ENCODE measurements at places on chromosomes 4 and X.
A peak's percentile ranks its signal among the peaks of the same experiment; 100 is the strongest.

- no peak for DNase-seq
These were observed 69.8 kb upstream of the AMOT start for GRCh38 chrX:112910418-112910817.

- no peak for DNase-seq
These were observed 36.7 kb upstream of the FBXW7 start for GRCh38 chr4:152572417-152573086.

GRCh38 chr4:174358829-174359228, 75.1 kb downstream of the CEP44 start:
- no peak for DNase-seq

- DNase-seq = no peak
These were observed 142.6 kb downstream of the EGF start for GRCh38 chr4:110055158-110055768.

- DNase-seq = no peak
These were observed 31.5 kb downstream of the TEC start for GRCh38 chr4:48237996-48238645.

DNA sequence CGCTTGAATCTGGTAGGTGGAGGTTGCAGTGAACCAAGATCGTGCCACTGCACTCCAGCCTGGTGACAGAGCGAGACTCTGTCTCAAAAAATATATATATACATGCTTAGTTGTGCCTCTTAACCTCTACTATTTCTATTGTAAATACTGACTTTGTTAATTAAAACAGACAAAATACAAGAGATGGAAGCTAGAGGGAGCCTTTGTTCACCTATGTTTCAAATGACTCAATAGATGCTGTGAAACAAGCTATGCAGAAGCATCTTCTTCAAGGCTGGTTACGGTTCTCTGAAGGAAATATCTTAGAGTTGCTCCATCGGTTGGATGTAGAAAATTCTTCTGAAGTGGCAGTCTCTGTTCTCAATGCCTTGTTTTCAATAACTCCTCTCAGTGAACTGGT, 6.2 kb downstream of the NCAPG start:
- no peak for DNase-seq

DNA sequence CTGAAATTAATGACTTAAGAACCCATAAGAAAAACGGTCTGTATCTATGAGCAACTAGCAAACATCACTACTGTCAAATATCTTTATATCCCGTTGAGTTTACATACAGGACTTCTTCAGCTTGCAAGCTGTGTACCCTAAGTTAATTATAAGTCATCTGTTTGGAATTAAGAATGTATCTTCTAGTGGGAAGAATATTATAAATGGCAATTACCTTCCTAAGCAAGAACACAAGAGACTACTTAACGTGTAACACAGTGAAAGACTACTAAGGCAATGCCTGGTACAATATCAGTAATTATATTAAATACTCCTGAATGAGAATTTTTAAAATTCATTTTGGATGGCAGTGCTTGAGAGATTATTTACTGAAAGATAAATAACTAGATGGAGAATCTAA, 58.5 kb downstream of the ADGRA3 start:
- DNase-seq = no peak

DNA sequence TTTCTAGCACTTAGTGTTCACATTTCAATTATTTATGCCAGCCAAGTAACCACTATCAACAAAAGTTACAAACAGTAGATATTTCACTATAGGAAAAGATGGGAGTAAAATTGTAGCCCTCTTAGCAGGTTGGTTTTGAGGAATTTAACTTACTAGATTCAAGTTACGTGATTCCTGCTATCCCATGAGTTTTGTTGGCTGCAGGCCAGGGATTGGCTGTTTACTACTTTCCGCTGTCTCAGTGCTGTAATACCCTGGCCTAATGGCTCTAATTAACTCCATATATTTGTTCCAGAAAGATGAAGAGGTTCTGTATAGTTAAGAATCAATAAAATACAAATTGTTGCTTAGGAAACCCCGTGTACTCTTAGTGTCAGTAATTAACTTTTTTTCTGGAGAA, 55.5 kb upstream of the MAGED1 start:
- DNase-seq = no peak

- no peak for DNase-seq
These were observed 9.9 kb downstream of the USP9X start for GRCh38 chrX:41095174-41095573.

- DNase-seq = no peak
These were observed 45.9 kb downstream of the ADGRL3 start for GRCh38 chr4:61246034-61246433.

GRCh38 chr4:173698557-173699262, 168.7 kb upstream of the HAND2 start:
- DNase-seq = no peak

- no peak for DNase-seq
These were observed 39.6 kb upstream of the DIPK2B start for GRCh38 chrX:45240301-45240700.

DNA sequence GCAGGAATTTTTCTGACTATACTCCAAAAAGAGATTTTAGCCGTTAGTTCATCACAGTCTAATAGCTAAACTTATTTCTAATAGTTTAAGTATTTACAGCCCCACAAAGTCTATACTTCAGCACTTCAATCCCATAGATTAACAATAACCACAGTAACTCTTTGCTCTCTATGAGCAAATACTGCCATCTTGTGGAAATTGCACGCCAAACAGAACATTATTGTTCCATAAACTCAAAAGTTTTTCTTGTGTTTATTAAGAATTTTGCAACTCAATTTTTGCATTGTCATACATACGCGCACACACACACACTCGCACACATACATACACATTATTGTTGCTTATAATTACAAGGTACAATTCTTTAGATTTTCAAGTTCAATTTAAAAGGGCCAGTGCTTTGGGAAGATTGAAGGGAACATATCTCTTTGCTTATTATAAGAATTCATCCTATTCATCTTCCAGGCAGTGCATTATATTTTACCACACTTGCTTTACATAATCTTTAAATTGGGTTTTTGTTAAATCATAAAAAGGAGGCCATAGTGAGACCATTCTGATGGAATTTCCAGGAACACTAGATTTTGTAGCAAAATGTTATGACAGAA, 63.8 kb upstream of the ATOH1 start:
- no peak for DNase-seq

GRCh38 chrX:115696039-115696438, 135.1 kb downstream of the PLS3 start:
- no peak for DNase-seq

GRCh38 chr4:78002260-78002659, 54.9 kb upstream of the FRAS1 start:
- DNase-seq = no peak

GRCh38 chr4:105356194-105356593, 117.7 kb downstream of the PPA2 start:
- DNase-seq = no peak

GRCh38 chrX:122220644-122221373, 963.3 kb upstream of the GRIA3 start:
- no peak for DNase-seq

- no peak for DNase-seq
These were observed 111.3 kb downstream of the ARHGAP10 start for GRCh38 chr4:147843162-147843561.

DNA sequence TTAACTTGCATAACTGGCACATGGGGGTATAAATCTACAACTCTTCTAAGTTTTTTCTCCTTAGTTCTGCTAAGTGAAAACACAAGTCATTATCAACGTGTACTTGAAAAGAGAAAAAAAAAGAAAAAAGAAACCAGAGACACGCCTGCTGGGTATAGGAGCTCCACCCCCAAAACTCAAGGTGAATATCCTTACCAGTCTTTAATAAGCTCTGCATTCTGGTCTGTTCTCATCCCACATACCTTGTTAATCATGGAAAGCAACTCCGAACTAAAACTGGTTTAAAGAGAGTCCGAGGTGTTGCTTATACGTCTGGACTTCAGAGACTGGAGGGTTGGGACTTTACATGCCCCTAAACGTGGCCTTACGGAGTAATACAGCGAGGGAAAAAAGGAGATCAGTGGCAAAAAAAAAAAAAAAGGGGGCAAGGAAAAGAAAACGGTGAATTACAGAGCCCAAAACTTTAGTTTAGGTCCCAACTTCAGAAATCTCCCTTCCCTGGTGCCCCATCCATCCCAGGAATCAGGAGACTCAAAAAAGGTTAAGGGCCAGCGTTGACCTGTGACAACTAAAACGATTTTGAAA, 1.0 kb downstream of the PGRMC2 start:
- DNase-seq = no peak

- no peak for DNase-seq
These were observed 497.9 kb upstream of the MAGEB18 start for GRCh38 chrX:25640276-25640675.

- no peak for DNase-seq
These were observed 12.6 kb downstream of the DCLK2 start for GRCh38 chr4:150090836-150091235.

DNA sequence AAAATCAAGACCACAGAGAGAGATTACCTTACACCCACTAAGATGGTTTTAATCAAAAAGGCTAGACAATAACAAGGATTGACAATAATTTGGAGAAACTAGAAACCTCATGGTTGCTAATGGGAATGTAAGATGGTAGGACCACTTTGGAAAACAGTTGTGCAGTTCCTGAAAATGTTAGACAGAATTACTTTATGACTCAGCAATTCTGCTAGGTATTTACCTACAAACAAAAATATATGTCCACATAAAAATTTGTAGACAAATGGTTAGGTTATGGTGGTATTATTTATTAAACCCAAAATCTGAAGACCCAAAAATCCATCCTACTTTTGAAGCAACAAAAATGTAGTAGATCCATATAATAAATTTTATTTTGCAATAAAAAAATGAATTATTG, 1027.0 kb upstream of the ADGRL3 start:
- DNase-seq = no peak

GRCh38 chrX:40524423-40524822, 56.3 kb upstream of the ATP6AP2 start:
- DNase-seq = no peak

GRCh38 chrX:45711231-45711630, 510.6 kb upstream of the DIPK2B start:
- no peak for DNase-seq

DNA sequence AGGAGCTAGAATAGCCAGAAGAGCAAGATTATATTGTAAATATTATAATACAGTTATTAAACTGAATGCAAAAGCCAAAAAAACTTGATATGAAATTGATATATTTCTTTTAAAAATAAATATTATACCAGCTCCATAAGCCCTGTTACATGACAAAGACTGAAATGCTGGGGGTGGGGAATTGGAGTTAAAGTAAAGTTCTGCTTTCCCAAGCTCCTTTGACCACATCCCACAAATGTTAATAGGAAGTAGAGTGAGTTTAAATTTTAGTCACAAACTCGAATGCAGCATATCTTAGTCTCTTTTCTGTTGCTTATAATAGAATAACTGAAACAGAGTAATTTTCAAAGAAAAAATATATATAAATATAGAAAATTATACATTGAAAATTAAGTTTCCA, 46.9 kb upstream of the NFKB1 start:
- DNase-seq = no peak

DNA sequence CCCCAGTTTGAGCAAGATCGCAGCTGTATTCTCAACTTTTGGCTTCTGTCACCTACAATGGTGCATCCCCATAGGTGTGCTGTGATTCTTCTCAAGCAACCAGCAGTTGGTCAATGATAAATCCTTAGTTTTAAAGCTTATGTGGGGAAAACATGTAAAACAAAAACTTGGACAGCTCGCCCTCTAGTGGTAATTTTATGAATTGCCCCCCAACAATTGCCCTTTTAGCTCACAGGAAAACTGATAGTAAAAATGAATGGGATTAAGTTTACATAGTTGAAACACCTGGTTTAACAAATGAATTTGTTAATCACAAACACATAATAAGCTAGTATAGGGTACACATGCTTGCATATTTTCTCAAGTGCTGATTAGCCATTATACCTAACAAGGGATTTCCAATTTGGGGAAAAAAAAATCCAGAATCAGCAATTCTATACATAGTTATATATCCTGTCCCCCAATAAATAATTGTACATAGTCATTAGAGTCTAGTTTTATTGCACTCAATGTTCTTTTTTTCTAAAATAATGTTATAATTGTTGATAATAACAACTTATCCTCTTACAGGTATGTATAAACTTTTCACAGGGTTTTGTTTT, 30.1 kb downstream of the TEX13A start:
- DNase-seq = no peak

DNA sequence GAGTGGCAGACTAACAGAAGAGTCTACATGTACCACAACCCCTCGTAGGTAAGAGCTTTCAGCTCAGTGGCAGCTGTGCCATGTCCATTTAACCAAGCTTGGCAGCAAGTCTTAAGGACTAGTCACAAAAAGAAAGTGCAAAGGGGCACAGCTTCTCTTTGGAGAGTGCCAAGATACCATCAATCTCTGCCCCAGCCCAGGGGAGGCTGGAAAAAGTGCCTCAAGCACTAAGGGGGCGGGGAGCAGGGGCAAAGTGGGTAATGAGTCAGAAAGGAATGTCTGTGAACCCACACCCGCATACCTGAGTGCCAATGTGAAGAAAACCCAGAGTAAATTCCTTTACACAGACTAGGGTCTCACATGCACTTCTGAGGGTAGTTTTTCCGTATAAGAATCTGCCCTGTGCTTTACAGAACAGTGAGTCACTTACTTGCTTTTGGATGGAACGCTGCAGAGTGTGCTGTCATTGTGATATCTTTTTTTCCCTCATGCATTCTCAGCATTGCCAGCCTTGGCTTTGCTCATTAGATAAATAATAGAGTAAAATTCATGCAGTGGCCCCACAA, 219.8 kb downstream of the ZNF674 start:
- DNase-seq = peak; percentile 13

DNA sequence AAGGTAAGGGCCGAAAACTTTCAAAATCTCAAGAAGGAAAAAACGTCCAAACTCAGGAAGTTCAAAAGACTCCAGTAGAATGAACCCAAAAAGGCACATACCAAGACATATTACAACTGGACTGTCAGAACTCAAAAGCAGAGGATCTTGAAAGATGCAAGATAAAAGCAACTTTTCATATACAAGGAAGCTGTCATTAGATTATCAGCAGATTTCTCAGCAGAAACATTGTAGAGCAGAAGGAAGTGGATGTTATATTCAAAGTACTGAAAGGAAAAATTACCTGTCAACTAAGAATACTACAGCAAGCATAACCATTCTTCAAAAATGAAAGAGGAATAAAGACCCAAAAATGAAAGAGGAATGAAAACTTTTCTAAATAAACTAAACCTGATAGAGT, 224.9 kb downstream of the FAT4 start:
- no peak for DNase-seq

GRCh38 chrX:26328608-26329319, 112.8 kb downstream of the MAGEB5 start:
- DNase-seq = no peak

GRCh38 chr4:55438314-55438713, 42.6 kb downstream of the TMEM165 start:
- no peak for DNase-seq

- no peak for DNase-seq
These were observed 11.4 kb downstream of the SYN1 start for GRCh38 chrX:47608130-47608810.

Measured in stimulated activated CD8-positive, alpha-beta memory T cell treated with anti-CD3 and anti-CD28 coated beads, Interleukin-7, amount 100 ng/mL, for 48 hours (primary cell).